ENCODE measurements at places on chromosomes 1 and 21. TPM values are rescaled to one million over a fixed set of nuclear protein-coding genes. Genes with fewer than 3 reads are reported as not detected.
A peak's percentile ranks its signal among the peaks of the same experiment; 100 is the strongest.

GRCh38 chr1:43282220-43283195 is 2.9 kb downstream of the C1orf210 start:
- no peak for DNase-seq

Gene SPRR5
- total RNA-seq, result not detected

DNA sequence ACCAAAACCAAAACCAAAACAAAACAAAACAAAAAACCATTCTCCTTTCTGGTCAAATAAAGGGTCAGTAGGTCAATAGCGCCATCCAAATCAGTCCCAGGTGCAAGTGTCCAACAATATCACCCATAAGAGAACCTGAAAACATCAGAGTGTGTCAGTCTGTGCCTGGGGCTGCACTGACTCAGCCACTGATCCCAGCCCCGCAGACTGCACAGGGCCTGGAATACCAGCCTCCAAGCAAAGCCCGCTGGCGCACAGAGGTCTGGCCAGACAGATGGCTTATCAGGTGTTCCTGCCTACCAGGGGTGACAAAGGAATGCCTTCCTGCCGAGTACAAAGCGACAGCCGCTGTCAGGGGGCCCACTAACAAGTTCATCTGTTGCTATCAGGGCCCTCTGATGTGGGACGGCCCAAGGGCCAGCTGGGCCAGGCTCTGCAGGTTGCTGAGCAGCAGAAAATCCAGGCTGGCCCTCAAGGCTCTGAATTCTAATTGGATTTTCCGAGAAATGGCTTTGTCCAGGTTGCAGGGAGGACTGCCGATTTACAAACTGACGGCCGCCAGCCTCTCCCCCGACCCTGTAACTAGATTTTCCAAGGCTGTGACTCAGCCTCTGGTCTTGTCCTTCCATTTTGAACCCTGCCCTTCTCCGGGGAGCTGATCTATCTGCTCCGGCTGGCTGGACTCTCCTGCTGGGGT is 13.7 kb upstream of the TMEM51 start:
- no peak for DNase-seq

- DNase-seq, result peak; percentile 74
Observed at GRCh38 chr1:26538480-26539412, 9.2 kb downstream of the RPS6KA1 start.
